ENCODE measurements at places on chromosomes 7 and 10.

DNA sequence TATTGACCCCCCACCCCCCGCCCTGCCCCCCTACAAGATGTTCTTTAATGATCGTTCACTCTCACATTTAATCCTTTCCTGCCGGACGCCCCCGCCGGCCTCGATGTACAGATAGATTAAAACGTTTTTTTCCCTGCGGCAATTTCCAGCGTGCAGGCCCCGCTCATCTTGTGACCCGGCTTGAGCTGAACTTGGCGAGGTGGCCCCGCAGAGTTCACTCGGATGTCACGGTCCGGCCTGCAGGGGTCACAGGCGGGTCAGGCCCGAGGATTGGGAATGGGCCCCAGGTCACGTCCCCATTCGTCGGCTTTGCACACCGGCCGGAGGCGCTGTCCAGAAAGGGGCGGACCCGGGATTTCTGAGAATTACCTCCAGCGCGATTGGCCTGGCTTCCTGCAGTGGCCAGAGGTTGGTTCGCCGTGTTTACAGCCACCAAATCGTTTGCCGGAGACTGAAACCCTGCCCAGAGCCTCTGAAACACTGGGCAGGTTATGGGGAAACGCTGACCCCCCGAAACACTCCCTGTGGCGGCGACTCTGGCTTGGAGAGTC is 1.9 kb upstream of the CYP26A1 start:
- no peak for DNase-seq

GRCh38 chr7:105707967-105708762 is 126.9 kb upstream of the EFCAB10 start:
- peak; percentile 29 for DNase-seq

DNA sequence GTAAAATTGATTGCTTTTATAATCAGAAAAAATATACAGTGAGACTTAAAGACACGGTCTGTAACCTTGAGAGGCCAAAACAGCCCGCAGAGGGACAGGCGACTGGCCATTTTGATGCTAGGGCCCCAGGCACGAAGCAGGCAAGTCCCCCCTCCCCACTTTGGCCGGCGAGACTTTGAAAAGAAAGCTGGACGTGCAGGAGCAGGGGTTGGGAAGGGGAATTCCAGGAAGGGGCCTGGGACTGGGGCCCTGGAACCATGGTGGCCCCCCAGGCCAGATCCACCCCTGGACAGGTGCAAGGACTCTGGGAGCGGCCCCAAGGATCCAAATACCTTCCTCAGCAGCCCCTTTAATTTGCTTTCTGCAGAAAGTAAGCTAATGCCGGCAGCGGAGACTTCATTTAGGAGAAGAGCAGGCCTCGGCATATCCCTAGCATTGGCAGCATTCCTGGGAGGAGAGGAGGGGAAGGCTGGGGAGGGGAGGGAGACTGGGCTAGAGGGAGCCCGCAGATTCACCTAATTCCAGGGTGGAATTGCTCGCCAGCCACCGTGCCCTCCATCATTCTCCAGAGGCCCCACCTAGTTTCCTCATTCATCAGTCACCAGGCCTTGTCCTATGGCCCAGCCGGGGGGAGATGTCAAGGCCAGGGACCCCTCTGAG is 24.9 kb upstream of the TNRC18 start:
- DNase-seq: no peak

- DNase-seq: no peak
These were observed 168.3 kb upstream of the SP8 start for GRCh38 chr7:20954711-20955619.

- no peak for DNase-seq
These were observed 123.1 kb upstream of the MACROH2A2 start for GRCh38 chr10:69929575-69929974.

- DNase-seq: no peak
These were observed 137.7 kb downstream of the FAM204A start for GRCh38 chr10:118204292-118204943.

DNA sequence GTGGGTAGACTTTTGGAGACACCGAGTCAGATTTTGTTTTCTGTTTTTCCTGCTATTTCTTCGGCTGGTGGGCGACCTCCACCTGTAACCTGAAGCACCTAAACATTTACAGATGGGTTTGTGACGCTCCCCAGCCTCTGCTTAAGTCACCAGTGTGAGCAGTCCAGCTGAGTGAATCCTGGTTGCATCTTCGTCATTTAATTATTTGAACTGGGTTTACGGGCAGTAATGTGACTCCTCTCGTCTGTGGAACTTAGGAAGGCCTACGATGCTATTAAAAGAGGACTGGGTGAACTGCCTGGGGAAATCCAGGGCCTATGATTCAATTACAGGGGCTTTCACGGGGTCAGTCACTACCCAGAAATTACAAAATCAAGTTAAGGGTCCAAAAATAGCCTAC is 52.5 kb downstream of the WNT2 start:
- no peak for DNase-seq

DNA sequence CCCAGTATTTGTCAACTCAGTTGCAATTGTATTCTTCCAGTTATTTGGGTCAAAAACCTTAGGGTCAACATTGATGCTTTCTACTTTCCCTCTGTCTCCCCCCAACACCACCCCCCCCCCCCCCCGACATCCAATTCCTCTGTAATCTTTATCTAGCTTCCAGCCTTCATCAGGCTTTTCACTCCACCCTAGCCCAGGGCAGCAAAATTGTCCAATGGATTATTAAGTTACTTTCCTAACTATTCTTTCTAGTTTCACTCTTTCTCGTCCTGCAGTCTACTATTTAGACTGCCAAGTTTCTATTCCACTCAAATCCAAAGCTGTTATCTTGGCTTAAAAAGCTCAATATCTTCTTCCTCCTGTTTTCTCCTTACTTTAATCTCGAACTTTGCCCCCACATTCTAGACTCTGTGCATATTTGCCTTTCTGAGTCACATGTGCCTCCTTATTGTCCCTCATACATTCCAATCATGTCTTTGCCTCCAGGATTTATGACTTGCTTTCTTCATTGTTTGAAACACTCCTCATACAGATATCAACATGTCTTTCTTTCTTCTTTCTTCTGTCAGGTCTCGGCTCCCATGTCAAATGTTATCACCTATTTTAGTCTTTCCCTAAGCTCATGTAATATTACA is 196.6 kb upstream of the TMEM196 start:
- DNase-seq: no peak

DNA sequence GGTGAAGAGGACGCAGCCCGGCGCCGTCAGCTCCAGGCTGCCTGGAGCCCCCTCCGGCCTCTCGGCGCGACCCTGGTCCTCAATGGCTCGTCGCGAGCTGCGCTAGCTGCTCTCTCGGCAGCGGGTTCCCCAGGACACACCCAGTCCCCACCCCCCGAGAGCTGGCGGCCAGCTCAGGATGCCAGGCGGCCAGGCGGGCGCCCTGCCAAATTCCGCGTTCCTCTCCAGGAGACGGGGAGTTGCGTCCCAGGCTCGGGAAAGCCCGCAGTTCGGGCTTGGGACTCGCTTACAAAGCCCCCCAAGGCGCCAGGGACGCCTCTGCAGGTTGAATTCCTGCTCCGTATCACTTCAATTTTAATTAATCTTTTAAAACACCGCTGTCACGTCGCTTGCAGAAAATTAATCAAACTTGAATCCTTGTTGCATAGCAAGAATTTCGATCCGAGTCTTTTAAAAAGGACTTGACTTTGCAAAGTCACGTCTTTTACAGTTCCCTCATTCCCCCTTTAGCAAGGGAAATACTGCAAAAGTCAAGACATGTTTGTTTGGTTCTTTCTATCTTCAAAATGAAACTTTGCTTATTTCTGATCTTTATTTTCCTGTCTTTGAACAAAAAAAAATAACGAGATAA is 28.2 kb downstream of the SKIDA1 start:
- peak; percentile 14 for DNase-seq

DNA sequence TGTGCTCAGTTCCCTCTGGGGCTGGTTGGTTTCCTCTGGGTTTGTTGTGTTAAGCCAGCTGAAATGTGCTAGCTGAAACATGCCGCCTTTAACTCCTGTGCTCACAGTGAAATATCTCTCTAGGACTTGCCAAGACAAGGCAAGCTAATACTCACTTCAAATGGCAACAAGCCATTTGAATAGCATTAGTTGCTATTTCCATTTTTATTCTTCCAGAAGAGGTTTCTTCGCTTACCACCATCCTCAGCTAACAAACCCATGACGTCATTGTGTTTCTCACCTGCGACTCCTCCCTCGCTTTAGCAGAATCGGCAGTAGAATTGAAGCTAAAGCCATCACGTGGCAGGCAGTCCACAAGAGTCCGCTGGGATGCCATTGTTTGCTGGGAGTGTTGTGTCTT is 61.3 kb downstream of the ZNF22 start:
- DNase-seq: no peak

GRCh38 chr7:85041605-85042216 is 145.1 kb downstream of the SEMA3D start:
- DNase-seq: no peak

Data from HL-60 (cell line).